EH (cell line): ENCODE measurements at places on chromosomes 4 and X.

GRCh38 chr4:102061133-102061532, 270.6 kb downstream of the BANK1 start:
- no peak for DNase-seq

- DNase-seq: no peak
Measured at GRCh38 chr4:7650606-7651385, 216.1 kb upstream of the PSAPL1 start.

GRCh38 chrX:101203761-101204351, 15.7 kb upstream of the DRP2 start:
- DNase-seq: peak; percentile 73

- peak; percentile 73 for DNase-seq
Measured at GRCh38 chr4:142815834-142816233, 30.3 kb downstream of the INPP4B start.

GRCh38 chrX:28324321-28324721, 262.9 kb upstream of the IL1RAPL1 start:
- DNase-seq: no peak
